ENCODE measurements at places on chromosomes 3 and 15.

GRCh38 chr3:190291994-190292584 is 30.2 kb downstream of the CLDN1 start:
- DNase-seq = no peak

GRCh38 chr3:194206320-194206719 is 70.4 kb downstream of the HES1 start:
- DNase-seq = no peak

DNA sequence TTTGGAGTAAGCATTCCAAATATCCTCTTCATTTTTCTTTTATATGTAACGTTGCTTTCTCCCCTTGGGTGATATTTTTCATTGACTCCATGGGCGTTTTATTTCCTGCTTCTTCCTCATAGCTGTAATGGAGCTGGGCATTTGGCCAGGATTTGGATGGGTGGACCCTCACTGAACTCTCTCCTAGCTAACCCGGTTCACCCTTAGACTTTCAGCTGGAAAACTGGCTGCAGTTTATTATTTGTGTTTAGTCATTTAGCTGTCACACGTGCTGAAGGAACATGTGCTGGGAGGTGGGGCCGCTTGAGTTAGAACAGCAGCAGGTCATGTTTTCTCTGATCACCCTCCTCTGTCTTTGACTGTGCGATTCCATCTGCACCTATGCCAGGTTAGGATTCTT is 407.6 kb downstream of the ZIC1 start:
- DNase-seq = no peak

- DNase-seq = no peak
These were observed 99.8 kb upstream of the LRRN1 start for GRCh38 chr3:3699407-3699806.

Data from stimulated activated CD4-positive, alpha-beta T cell treated with anti-CD3 and anti-CD28 coated beads, Interleukin-15, amount 100 ng/mL, for 24 hours (primary cell).